ENCODE measurements at places on chromosomes 16 and 17.

DNA sequence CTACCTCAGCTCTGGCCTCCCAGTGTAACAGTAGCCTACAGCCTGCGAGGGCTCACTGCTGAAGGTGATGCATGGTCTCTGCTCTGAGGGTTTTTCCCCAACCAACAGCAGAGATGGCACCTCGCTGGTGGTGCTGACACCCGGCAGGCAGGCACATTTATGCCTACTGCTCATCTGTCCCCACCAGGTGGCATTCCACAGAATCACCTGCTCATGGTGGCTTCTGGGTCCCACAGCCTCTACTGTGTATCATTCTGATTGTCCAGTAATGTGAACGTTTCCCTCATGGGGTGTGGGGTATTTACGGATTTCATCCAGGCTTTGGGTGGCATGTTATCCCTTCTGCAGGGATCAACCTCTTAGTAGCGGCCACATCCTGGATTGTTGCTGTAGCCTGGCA, 331.5 kb downstream of the SNX29 start:
- DNase-seq = no peak

- peak; percentile 92 for DNase-seq
These were observed 685 bp downstream of the PAQR4 start for GRCh38 chr16:2969545-2970521.

DNA sequence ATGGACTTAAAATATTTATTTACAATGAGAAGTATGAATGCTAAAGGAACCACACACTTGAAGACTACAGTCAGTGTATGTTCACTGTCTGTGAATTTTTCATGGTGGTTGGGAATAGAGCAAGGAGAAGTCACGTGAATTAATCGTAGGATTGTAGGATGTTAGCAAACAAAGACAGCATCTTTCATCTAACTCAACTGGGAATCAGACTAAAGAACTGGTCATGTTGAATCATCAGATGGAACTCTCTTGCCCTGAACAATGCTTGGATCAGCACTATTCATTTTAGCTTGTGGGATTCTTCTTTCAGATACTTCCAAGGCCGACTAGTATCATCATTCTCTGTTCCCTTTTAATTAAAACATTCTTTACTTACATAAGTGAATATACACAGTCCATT, 18.1 kb downstream of the KCNJ2 start:
- no peak for DNase-seq

- no peak for DNase-seq
These were observed 986 bp downstream of the FA2H start for GRCh38 chr16:74773446-74774222.
